K562 (cell line): ENCODE measurements at places on chromosomes 7 and 10.
A peak's percentile ranks its signal among the peaks of the same experiment; 100 is the strongest.

- no peak for DNase-seq
- no peaks in the 10 kb centered on the region for H3K36me3 ChIP-seq
- H3K27me3 ChIP-seq: no peaks in the 10 kb centered on the region
- H3K27ac ChIP-seq: no peak overlapping the region
- peaks cover 10% of the 10 kb centered on the region for H3K4me1 ChIP-seq
These were observed 35.8 kb upstream of the MAP3K8 start for GRCh38 chr10:30398193-30398592.

DNA sequence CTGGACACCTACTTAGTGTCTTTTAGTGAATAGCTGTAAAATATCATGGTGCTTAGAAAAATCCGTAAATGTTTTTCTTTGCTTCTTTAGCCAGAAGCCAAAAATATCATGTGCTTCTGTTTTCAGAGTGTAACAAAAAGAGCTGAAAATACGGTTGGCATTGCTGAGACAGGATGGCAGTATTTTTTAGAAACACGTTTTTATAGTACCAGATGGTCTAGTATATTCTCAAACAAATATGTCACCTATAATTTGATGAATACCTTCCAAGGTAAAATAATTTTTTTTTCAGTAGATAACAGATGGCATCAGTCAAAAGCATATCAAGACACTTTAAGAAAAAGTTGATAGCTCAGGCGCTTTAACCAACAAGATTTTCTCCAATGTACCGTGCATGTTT is 326.6 kb downstream of the PHF14 start:
- no peak for DNase-seq
- H3K27ac ChIP-seq: no peak overlapping the region
- no peaks in the 10 kb centered on the region for H3K36me3 ChIP-seq
- H3K27me3 ChIP-seq: no peaks in the 10 kb centered on the region

DNA sequence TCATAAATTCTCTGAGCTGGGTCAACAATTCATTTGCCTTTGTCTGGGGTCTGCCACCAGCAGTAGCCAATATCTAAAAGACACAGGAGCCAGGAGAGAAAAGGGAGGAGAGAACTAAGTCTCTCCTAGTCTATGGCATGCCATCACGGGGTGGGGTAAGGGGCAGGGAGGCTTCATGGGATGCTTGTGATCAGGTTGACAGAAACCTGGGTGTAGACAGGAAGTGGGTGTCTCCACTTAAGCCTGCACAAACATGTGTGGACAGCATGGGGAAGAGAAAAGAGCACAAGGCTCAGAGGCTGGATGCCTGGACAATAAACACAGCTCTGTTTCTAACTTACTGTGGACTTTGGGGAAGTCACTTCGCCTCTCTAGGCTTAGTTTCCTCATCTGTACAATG is 11.5 kb upstream of the C10orf53 start:
- H3K27ac ChIP-seq: no peak overlapping the region
- no peaks in the 10 kb centered on the region; the same call in 1 of the 3 replicates for H3K27me3 ChIP-seq
- DNase-seq: no peak

DNA sequence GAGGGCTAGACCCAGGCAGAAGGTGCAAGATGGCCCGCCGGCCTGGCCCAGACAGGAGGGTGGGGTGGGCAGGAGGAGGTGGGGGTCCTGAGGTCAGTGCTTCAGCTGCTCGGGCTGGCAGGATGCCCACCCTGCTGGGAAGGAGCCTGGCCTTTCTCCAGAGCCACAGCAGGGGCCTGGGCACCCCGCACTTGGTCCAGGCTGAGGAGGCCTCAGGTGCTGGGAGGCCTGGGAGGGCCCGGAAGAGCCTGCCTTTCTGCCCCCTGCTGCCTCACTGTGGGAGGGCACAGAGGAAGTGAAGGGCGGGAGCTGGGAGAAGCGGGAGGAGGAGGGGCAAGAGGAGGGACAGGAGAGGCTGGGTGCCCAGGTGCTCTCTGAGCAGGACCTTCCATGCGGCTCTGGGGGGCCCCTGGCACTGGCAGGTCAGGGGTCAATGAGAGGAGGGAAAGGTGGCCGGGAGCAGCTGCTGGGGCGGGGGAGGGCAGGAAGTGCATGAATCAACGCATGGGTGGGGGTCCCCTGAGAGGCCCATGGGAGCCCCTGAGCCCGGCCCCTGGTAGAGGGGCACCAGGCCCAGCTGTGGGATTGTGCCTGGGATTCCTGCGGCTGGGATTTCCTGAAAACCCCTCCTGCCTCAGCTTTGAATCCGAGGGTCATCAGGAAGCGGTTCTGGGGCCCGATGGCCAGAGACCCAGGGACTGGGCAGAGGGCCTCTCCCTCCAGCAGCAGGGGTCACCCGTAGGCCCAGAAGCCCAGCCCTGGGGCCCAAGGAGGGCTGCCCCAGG is 49.9 kb downstream of the PWWP2B start:
- peak overlapping the region; percentile 83 for H3K27ac ChIP-seq
- H3K4me3 ChIP-seq: peak overlapping the region; percentile 21; the same call in 1 of the 2 replicates
- DNase-seq: peak; percentile 46
- H3K27me3 ChIP-seq: no peaks in the 10 kb centered on the region
- H3K4me1 ChIP-seq: peaks cover 75% of the 10 kb centered on the region
- H3K36me3 ChIP-seq: no peaks in the 10 kb centered on the region

- no peak overlapping the region for H3K4me3 ChIP-seq
- H3K27me3 ChIP-seq: no peaks in the 10 kb centered on the region
- peak; percentile 22 for DNase-seq
- H3K27ac ChIP-seq: no peak overlapping the region
- H3K36me3 ChIP-seq: peaks cover 6% of the 10 kb centered on the region; the same call in 2 of the 3 replicates
These were observed 5.6 kb downstream of the SSC4D start for GRCh38 chr7:76403780-76404494.

GRCh38 chr7:31642681-31643115 is 44.3 kb upstream of the PPP1R17 start:
- H3K27ac ChIP-seq: no peak overlapping the region
- no peak for DNase-seq
- H3K4me1 ChIP-seq: no peaks in the 10 kb centered on the region
- H3K4me3 ChIP-seq: no peak overlapping the region
- no peaks in the 10 kb centered on the region for H3K36me3 ChIP-seq

- DNase-seq: no peak
- H3K4me1 ChIP-seq: no peaks in the 10 kb centered on the region
- H3K4me3 ChIP-seq: no peak overlapping the region
- H3K36me3 ChIP-seq: no peaks in the 10 kb centered on the region
- no peaks in the 10 kb centered on the region for H3K27me3 ChIP-seq
These were observed 157.7 kb downstream of the PLPP4 start for GRCh38 chr10:120614680-120615079.

- H3K4me1 ChIP-seq: no peaks in the 10 kb centered on the region
- no peak overlapping the region for H3K4me3 ChIP-seq
- no peak for DNase-seq
- H3K27me3 ChIP-seq: no peaks in the 10 kb centered on the region
- H3K27ac ChIP-seq: no peak overlapping the region
These were observed 449.9 kb upstream of the ANKRD30A start for GRCh38 chr10:36675458-36675880.

GRCh38 chr10:71755179-71755879 is 18.0 kb downstream of the VSIR start:
- peaks cover 32% of the 10 kb centered on the region for H3K4me1 ChIP-seq
- H3K27ac ChIP-seq: no peak overlapping the region
- no peaks in the 10 kb centered on the region for H3K36me3 ChIP-seq
